Mesenchymal stem cell (in vitro differentiated cells and primary cell): ENCODE measurements at places on chromosomes 6 and 20.

DNA sequence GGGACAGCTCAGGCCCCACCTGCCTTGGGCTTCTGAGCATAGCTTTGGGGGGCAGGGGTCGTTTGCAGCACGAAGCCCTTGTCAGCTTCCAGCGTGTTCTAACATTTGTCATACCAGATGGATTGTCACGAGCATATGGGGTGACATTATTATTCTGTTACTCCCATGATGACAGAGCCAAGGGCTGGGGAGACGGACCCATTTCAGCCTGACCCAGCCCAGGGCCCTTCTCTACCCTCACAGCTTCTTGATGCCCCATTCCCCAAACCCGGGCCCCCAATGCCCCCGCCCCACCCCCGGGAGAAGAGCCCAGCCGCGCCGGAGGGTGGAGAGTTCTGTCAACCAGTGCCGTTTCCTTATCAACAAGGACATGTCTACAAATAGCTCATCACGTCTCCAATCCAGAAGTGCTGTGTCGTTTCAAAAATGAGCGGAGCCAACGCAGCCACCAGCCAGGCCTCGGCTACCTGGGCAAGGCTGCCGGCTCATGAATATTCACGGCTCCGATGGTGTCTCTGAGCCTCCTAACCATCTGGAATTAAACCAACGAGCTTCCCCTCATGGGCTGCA is 9.6 kb upstream of the CHRNA4 start:
- no peak for DNase-seq

- no peak for DNase-seq
Observed at GRCh38 chr6:76634695-76635094, 562.2 kb upstream of the IMPG1 start.

DNA sequence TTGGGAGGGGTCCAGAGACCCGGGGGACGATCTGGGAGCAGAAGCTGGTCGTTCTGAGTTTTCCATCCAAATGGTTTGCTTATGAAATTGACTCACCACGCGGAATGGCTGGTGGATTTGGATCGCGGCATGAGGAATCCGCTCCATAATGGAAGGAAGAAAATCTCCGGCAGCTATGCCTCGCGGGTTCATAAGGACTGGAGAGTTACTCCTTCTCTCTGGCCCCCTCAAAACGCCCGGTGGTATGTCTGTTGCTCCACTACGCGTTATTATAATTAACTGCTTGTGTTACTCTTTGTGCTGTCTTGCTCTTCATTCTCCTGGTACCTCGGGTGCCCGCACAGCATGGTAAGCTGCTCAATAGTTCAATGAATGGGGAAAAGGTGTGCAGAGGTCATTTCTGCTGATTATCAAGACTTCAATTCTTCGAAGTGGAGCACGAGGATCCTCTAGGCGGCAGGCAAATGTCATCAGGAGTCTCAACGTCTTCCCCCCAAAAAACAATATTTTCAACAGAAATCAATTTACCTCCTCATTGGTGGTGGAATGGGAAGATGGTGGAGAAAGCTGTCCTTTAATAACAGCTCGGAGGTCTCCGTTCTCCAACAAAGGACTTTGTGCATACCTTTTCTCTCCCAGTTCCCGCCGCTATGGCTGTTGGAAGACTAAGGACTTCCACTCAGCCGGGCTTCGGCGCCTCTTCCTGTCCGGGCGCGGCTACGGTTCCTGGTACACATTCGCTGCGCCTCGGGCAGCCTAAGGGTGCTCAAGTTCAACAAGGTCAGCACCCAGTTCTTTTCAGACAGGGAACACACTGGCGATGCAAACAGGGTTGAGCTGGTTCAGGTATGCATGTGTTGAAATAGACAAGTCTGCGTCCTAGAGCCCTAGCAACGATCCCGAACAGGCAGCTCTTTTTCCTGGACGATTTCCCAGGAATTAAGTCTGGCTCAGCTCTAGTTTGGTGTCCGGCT is 9.2 kb upstream of the PRSS16 start:
- no peak for DNase-seq

GRCh38 chr6:32659856-32660595 is 6.4 kb downstream of the HLA-DQB1 start:
- DNase-seq, result no peak

DNA sequence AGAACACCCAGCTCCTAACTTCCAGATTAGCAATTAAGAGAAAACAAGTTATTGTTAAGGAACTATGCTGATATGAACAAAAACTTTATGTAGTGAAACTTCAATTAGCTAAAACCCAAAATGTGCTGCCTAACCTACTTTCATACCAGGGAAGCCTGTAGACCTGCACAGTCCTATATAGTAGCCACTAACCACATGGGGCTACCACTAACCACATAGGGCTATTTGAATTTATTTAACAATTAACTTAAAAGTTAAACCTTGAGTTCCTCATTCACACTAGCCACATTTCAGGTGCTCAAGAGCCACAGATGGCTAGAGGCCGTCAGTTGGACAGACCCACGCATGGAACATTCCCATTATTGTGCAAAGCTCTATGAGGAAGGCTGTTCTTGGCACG is 72.4 kb upstream of the LAMP5 start:
- no peak for DNase-seq

- peak; percentile 26 for DNase-seq
Observed at GRCh38 chr6:32075781-32076180, 33.4 kb downstream of the TNXB start.

DNA sequence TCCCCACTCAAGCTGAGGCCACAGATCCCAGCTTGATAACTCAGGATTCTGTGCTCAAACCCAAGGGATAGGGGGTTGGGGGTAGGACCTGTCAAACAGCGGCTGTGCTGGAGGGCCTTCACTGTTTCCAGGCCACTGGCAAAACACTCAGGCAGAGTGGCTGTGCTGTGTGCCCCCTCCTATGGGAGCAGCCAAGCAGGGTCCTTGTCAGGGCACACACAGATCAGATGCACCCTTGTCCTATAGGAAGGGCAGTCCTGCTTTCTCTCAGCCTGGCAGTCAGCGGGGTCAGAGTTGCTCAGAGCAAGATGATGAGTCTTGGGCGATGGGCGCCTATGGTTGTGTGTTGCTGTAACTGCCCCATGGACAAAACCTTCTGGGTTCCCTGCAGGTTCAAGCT is 554.8 kb downstream of the TBC1D32 start:
- no peak for DNase-seq

DNA sequence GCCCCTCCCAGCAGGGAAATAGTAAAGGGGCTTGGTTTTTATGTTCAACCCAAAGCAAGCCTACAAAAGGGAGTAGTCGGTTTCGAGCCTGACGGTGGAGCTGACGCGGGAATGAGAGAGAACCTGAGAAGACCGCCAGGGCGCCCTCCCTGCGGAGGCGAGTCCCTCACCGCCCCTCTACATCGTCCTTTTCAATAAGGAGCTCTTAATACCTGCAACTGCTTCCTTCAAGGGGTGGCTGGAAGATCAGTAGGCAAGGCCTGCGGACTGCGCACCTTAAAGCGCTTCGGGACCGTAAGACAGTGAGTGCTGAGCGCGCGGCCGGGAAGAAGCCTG is 709 bp upstream of the ZNF76 start:
- peak; percentile 83 for DNase-seq

DNA sequence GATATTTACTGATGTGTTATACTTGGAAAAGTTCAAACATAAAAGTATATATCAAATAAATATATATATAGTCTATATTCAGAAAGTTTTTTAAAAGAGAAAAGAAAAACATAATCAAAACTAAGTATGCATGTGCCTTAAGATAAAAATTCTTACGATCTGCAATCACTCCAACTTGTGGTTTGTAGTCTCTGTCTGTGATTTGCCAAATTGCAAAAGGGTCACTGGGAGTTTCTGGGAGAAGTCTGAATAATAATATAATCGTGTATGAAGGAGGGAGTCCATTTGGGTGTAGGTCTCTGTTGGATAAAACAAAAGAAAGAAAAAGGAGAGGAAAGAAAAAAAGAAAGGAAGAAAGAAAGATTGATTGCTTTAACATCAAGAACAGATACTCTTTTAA is 92.4 kb downstream of the COL12A1 start:
- DNase-seq, result no peak

GRCh38 chr20:54208548-54209176 is 775 bp downstream of the PFDN4 start:
- DNase-seq, result peak; percentile 52

GRCh38 chr6:150418827-150419594 is 50.2 kb downstream of the IYD start:
- DNase-seq, result peak; percentile 58

GRCh38 chr6:139329224-139329623 is 37.4 kb upstream of the TXLNB start:
- no peak for DNase-seq

DNA sequence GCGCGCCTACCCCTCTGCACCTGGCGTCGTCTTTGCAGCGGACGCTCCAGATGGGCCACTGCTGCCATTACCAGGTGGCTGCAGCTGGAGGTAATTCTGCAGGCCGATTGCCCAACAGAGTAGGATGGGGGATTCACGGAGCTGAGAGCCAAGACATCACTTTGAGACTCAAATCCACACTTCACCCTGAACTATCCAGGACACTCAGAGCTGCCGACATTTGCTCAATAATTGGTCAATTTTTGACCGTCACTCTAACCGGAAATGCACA is 694.9 kb upstream of the FLRT3 start:
- DNase-seq, result no peak

- no peak for DNase-seq
Observed at GRCh38 chr20:25011261-25011660, 18.7 kb upstream of the APMAP start.

- DNase-seq, result no peak
Observed at GRCh38 chr6:38503032-38503773, 136.5 kb downstream of the BTBD9 start.

GRCh38 chr6:74320715-74321114 is 624.7 kb downstream of the CD109 start:
- DNase-seq, result peak; percentile 27

- no peak for DNase-seq
Observed at GRCh38 chr6:79605968-79606764, 25.0 kb upstream of the SH3BGRL2 start.

DNA sequence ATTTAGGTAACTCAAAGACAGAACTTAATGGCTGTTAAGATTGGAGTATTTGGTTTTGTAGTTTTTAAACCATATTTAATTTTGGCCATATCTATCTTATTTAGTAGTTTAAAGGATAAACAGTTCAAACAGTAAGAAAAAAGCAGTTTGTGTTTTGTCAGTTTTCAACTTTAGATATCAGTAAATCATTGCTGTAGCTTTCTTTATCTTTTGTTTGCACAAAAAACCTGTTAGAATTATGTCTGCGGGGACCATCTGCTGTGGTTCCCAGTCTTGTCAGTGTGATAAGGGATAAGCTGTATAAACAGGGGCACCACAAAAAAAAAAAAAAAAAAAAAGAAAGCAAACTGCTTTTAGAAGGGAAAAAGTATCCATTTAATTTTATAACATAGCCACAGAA is 40.9 kb downstream of the CDKAL1 start:
- no peak for DNase-seq

DNA sequence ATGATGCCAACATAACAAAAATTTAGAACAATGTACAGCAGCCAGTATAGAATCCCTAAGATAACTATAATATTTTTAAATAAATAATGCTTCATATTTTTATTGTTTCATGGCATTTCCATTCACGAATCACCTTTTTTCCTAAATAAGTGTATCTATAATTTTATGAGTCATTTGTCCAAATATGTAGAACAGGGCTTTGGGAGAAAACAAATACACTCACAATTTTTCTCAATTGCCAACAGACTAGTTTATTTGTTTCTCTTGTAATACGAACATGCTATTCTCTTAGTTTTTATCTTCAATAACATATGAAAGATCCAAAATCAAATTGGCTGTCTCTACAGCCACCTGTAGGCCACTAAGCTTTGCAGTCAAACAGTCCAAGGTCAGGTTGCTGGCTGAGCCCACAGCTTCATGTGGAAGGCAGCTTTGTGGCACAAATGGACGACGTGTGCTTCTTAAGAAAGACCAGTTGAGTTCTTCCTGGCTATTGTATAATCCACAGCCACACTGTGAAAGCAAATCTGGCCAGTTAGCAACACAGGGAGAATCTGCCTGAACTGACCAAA is 29.0 kb downstream of the MKKS start:
- DNase-seq, result no peak

GRCh38 chr20:38645980-38646858 is 44.6 kb downstream of the ARHGAP40 start:
- peak; percentile 66 for DNase-seq

GRCh38 chr6:68087399-68088133 is 547.5 kb upstream of the ADGRB3 start:
- peak; percentile 40 for DNase-seq

- DNase-seq, result peak; percentile 59
Observed at GRCh38 chr6:108655806-108656651, 95.3 kb downstream of the FOXO3 start.

GRCh38 chr6:130303431-130303830 is 62.4 kb upstream of the TMEM200A start:
- no peak for DNase-seq

DNA sequence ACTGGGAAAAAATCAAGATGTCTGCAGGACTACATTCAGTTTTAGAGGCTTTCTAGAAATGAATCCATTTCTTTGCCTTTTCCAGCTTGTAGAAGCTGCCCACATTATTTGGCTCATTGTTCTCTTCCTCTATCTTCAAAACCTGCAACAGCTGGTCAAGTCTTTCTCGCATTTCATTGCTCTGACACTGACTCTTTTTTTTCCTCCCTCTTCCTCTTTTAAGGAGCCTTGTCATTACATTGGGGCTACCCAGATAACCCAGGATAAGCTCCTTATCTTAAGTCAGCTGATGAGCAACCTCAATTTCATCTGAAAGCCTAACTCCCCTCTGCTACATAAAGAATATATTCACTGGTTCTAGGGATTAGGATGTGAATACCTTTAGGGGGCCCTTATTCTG is 53.2 kb upstream of the CEP162 start:
- no peak for DNase-seq

GRCh38 chr6:96571551-96571950 is 8.6 kb downstream of the FHL5 start:
- DNase-seq, result no peak

DNA sequence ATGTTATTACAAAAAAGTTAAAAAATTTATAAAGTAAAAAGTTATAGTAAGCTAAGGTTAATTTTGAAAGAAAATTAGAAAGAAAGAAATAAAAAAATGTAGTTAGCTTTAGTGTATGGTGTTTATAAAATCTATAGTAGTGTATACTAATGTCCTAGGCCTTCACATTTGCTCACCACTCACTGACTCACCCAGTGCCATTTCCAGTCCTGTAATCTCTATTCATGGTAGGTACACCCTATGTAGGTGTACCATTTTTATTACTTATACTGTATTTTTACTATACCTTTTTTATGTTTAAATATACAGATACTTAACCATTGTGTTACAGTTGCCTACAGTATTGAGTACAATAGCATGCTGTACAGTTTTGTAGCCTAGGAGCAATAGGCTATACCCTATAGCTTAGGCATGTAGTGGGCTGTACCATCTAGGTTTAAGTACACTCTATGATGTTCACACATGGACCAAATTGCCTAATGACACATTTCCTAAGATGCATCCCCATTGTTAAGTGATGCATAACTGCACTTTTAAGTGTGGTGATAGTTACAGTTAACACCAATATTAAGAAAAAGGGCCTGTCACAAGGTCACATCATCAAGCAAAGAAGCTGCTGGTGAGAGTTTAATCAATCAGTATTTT is 8.0 kb downstream of the CD2AP start:
- DNase-seq, result peak; percentile 10

GRCh38 chr20:58228103-58228483 is 360 bp downstream of the ANKRD60 start:
- DNase-seq, result no peak

GRCh38 chr20:3315136-3315535 is 76.1 kb upstream of the SLC4A11 start:
- no peak for DNase-seq

GRCh38 chr6:51203504-51203903 is 384.8 kb downstream of the TFAP2B start:
- no peak for DNase-seq
